CD8-positive, alpha-beta T cell (primary cell): ENCODE measurements at places on chromosomes 3 and 15. TPM values are rescaled to one million over a fixed set of nuclear protein-coding genes. Genes with fewer than 3 reads are reported as not detected.

The LDHAL6B gene
- not detected for total RNA-seq

The RETNLB gene
- total RNA-seq = not detected

The OR5H6 gene
- total RNA-seq = not detected

The IL16 gene
- 165 TPM for total RNA-seq

The VGLL3 gene
- total RNA-seq = not detected

The TMEM87A gene
- 74.5 TPM for total RNA-seq

The GOLGA8M gene
- total RNA-seq = 2.2 TPM

The SLC26A6 gene
- total RNA-seq = 10.9 TPM

The MAPKBP1 gene
- total RNA-seq = 25.3 TPM

The CCDC33 gene
- total RNA-seq = not detected

The TLR9 gene
- total RNA-seq = 0.33 TPM

The ADPRH gene
- 0.52 TPM for total RNA-seq

The MME gene
- total RNA-seq = 0.86 TPM

GRCh38 chr15:88231909-88232644 lies 24.5 kb downstream of the NTRK3 start:
- no peak for DNase-seq

GRCh38 chr15:92724144-92724543 lies 68.6 kb upstream of the FAM174B start:
- DNase-seq = peak; percentile 28

DNA sequence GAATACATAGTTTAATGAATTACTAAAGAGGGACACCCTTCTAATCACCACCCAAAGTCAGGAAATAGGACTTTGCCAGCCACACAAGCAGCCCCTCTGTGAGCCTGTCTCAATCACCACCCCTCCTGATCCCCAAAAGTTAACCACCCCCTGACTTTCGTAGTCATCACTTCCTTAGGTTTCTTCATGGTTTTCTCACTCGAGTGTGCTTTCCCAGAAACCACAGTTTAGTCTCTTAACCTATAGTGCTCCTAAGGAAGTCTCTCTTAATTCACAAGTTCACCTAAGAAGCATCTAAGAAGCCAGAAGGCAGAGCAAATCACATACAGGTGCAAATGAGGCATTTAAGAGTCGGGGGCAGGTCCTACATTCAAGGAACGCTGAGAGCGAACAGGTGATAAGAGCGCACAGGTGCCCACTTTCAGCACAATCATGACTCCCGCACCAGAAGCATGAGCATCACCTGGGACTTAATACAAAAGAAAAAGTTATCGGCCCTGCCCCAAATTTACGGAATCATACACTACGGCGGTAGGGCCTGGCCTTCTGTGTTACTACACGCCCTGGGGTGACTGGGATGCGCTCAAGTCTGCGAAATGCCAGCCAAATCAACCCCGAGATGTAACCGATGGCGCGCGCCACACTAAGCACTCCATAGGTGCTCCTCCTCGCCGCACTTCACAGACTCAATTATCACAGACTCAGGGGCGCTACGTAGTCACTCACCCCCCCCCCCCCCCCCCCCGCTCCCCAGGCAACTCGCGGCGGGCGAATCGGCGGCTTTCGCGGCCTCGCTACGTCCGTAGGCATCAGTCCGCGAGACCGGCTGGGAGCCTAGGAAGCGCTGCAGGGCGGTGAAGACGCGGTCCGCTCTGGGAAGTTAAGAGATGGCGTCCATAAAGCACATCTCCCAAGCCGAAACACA lies 815 bp downstream of the ULK4 start:
- DNase-seq = peak; percentile 27

- no peak for DNase-seq
Observed at GRCh38 chr3:112448939-112449338, 50.3 kb downstream of the BTLA start.

DNA sequence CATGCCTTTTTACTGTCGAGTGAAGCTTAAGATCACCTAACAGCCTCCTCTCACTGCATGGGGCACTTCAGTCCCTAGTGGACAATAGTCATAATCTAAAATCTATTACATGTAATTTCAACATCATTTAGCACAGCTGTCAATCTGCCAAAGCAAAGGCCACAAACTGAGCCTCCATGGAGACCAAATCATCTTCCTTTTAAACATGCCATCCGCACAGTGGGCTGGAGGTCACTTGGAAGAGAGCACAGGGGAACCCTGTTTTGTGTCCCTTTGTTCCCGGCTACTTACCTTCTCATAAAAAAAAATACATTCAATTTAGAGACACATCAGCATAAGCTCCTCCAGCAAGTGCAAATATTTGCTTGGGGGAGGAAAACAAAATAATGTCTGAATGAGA lies 167.3 kb downstream of the SQOR start:
- no peak for DNase-seq

- DNase-seq = no peak
Observed at GRCh38 chr3:168061332-168061996, 34.3 kb downstream of the GOLIM4 start.

DNA sequence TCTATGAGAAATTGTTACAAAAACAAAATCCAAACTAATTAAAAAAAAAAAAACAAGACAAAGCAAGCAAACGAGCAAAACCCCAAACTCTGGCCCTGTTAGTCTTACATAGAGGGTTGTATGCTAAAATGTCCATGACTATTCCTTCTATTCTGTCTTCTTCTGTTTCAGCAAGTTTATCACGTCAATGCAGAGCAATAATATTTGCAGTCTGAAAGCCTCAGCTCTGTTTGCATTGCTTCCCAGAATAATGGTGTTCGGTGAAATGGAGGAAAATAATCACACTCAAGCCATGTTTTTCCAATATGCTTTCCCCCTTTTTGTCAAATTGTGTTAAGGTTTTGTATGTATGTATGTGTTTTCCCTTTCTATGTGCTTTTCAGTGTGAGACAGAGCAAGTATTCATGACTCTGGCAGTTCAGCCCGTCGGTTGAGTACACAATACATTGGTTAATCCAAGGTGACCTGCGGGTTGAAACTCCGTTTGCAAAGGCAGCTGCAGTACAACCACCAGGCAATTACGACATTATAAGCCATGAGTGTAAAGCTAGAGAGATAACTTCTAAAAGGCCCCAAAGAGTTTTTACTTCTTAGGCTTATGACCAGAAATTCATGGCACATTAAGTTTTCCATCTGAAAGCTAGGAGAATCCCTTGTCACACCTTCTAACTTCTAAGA lies 34.9 kb upstream of the MAGI1 start:
- DNase-seq = no peak

GRCh38 chr3:195227871-195228270 lies 43.1 kb downstream of the XXYLT1 start:
- no peak for DNase-seq

DNA sequence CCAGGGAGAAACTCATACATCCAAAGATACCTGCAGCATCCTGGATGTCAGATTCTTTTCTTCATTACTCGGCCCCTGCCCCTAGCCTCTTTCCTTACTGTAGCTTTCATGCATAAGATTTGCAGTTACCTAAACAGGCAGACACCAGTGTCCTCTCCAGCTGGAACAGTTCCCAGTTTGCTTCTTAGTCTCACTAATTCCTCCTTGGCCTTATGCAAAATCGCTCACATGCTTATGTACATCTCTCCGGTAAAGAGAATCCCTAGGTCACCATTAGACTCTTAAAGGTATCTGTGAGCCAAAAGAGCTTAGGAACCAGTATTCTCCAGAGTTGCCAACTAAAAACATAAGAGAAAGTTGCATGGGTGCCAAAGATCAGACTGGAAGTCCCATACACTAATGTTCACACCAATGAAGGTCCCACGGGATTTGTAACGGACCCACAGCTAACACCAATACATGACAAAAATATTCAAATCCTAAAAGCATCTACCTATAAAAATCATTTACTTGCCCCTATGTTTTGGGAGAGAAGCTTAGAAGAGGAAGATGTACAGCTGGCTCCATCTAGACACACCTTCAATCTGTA lies 66.6 kb downstream of the CBLB start:
- DNase-seq = no peak

GRCh38 chr3:152471814-152472671 lies 203.3 kb downstream of the MBNL1 start:
- DNase-seq = peak; percentile 57

DNA sequence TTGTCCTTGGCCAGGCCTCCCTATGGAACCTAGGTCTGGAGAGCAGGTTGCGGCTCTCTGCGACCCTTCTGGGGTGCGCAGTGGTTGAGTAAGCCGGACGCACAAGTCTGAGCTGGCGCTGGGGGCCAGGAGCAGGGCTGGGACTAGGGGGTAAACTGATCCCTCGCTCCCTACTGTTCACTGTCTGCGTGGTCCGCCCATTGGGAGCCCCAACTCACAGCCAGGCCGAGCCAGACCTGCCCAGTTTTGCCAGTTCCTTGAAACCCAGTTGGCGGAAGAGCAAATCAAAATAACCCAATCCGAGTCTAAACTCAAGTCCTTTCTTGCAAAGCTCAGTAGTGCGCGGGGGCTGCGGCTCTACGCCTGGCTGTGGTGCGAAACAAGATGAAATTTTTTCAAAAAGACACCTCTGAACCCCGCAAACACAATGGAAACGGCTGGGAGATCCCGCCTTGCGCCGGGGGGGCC lies 17.5 kb downstream of the RGMA start:
- no peak for DNase-seq

GRCh38 chr15:40094156-40094555 lies 14.5 kb downstream of the BMF start:
- no peak for DNase-seq

DNA sequence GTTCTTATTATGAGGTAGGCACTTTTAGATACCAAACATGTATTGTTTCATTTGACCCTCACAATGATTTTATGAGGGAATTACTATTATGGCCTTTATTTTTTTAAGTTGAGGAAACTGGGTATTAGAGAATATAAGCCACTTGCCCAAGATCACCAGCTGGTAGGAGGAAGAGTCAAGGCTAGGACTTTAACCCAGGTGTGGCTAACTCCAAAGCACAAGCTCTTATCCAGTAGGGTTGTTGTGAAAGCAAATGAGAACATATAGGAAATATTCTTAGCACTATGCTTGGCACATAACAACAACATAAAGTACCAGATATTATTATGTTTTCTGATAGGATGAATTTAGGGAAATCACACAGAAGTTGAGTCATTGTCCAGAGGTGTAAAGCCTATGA lies 7.9 kb downstream of the BTLA start:
- DNase-seq = no peak

DNA sequence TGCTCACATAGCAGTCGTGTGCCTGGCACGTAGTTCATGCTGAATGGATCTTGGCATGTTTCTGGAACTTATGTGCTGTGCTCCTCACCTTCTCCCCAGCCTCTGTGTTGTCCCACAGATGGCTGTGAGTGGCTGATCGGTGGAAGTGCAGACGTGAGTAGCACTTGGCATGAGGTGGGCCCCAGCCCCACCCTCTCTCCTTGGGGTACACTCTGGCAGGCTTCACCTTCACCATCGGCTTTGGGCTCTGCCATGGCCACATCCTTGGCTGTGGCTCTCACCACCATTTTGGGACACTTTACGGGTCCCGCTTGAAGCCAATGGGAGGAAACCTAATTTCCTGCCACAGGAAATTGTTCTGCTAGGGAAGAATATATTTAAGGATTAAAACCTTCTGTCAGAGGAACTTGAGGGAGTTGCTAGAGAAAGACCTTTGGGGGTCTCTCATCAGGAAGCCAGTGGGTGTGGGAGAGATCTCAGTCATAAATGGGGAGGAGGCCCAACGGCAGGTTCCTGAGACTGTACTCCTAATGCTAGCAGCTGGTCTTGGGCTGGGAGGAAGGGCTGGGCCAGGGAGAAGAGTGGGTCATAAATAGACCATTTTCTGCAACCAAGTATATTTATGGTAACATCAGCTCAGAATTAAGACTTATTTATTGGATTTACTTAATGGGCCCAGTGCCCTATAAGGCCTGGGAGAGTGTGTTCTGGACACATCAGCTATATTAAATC lies 92.3 kb downstream of the SMAD3 start:
- DNase-seq = no peak

GRCh38 chr3:171307046-171307585 lies 153.1 kb downstream of the TNIK start:
- DNase-seq = no peak

- DNase-seq = no peak
Observed at GRCh38 chr3:159185443-159186050, 383.7 kb downstream of the MFSD1 start.

GRCh38 chr3:122563717-122564025 lies 429 bp downstream of the PARP9 start:
- peak; percentile 19 for DNase-seq

- no peak for DNase-seq
Observed at GRCh38 chr3:186239321-186239720, 122.7 kb downstream of the DGKG start.

GRCh38 chr3:141326123-141326522 lies 42.2 kb upstream of the ZBTB38 start:
- no peak for DNase-seq

- no peak for DNase-seq
Observed at GRCh38 chr3:20842594-20843436, 656.8 kb upstream of the SGO1 start.

GRCh38 chr3:140823106-140823505 lies 118.5 kb upstream of the SLC25A36 start:
- no peak for DNase-seq
